ENCODE measurements at places on chromosomes 16 and 17.

GRCh38 chr17:57365420-57365819 is 109.1 kb downstream of the MSI2 start:
- no peak for DNase-seq

- no peak for DNase-seq
Measured at GRCh38 chr17:75636381-75637142, 3.3 kb downstream of the SMIM5 start.

DNA sequence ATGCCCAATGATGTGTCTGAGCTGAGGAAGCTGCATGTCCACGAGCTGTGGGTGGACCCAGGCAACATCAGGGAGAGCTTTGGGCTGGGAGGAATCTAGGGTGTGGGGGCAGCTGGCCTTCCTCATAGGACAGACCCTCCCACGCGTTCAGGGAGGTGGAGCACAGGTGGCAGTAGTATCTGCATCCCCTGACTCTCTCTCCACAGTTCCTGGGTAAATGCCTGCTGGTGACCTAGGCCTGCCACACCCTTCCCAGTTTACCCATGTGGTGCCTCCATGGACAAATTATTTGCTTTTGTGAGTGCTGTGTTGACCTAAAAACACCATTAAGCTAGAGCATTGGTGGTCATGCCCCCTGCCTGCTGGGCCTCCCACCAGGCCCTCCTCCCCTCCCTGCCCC is 3.2 kb downstream of the HBM start:
- DNase-seq: no peak

GRCh38 chr17:8408371-8408770 is 10.7 kb upstream of the RNF222 start:
- DNase-seq: no peak

DNA sequence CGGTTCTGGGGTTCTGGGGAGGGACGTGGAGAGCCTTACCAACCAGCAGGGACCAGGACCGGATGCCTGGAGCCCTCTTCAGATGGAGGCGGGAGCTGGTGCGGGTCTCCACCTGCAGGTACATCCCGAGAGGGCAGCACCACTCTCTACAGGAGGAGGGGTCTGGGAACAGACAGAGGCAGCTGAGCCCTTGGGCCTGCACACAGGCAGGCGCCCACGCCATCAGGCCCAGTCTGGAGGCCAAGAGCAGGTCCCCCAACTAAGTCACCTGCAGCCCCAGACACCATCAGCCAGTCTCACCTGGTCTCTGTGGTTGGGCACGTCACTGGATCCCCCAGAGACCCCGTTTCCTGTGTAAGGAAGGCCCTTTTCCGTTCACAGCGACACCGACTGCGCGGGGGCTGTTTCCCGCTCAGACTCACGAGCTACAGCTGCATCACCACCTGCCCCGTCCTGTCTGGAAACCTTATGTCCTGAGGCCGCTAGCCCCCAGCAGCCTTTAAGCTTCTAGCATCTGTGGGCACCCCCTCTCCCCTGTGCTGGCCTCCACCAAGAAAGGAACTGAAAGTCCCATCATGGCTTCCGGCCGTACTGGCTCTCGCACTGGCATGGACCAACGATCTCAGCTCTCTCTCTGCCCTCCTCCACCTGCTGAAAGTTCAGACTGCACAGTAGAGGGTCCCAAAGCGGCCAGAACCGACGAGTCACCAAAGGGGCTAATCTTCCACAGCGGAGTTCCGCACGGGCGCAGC is 1.2 kb downstream of the CYBC1 start:
- peak; percentile 65 for DNase-seq

GRCh38 chr16:84063980-84064379 is 21.4 kb upstream of the SLC38A8 start:
- DNase-seq: no peak

- no peak for DNase-seq
Measured at GRCh38 chr16:85689285-85689949, 663 bp upstream of the GINS2 start.

- DNase-seq: no peak
Measured at GRCh38 chr16:3751878-3752277, 34.6 kb upstream of the TRAP1 start.

GRCh38 chr17:68459037-68459639 is 1.8 kb upstream of the WIPI1 start:
- no peak for DNase-seq

DNA sequence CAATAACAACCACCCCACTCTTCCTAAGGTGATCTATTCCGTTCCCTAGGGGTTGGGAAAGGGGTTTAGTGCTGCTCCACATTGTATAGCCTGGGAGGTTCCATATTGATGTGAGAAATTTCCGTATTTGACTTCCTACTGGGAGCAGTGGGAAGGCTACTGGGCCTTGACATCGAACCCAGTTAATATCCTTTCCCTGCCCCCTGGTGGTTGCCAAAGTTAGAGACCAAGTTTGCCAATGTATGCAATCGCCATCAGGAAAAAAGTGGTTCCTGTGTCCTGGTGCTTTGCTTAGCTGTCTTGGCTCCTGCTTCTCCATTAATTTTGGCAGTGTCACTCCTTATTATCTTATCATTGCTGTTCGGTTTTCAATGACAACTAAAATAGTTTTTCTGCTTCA is 914.9 kb downstream of the KCNJ2 start:
- no peak for DNase-seq

DNA sequence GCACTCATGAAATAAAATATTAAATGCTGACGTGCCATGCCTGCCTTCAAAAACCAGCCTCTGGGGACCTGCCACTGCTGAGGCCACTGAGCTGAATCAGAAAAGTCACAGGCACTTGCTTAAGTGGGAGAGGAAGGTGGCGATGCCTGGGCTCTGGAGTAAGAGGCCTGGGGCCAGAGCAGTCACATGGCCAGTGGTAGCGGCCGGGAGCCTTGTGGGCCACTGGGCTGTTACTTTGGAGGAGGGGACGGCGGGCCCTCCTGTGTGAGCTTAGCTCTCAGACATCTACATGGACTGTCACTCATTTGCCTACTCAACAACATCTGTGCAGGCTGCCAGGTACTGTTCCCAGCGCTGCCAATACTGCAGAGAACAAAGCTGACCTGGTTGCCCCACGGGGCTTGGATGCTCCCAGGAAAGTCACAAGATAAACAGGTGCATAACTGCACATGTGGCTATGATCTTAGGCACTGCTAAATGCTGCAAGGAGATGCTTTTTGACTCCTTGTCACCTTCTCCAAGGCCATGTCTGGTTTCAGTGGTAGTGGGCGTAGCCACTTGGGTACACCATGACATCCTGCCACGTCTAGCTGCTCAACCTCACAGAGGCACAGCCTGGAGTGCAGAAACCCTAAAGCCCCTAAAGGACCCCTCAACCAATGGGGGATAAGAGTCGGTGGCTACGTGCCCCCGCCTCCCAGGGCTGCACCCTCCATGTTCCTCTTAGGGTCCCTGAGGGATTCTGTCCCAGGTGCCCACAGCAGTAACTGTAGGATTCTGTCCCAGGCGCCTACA is 11.6 kb downstream of the COTL1 start:
- peak; percentile 36 for DNase-seq

GRCh38 chr16:1256874-1257322 is 1.0 kb downstream of the TPSD1 start:
- DNase-seq: no peak

- no peak for DNase-seq
Measured at GRCh38 chr17:28345419-28346198, 10.0 kb downstream of the TNFAIP1 start.

GRCh38 chr17:76593384-76593826 is 7.7 kb upstream of the ST6GALNAC2 start:
- DNase-seq: no peak

DNA sequence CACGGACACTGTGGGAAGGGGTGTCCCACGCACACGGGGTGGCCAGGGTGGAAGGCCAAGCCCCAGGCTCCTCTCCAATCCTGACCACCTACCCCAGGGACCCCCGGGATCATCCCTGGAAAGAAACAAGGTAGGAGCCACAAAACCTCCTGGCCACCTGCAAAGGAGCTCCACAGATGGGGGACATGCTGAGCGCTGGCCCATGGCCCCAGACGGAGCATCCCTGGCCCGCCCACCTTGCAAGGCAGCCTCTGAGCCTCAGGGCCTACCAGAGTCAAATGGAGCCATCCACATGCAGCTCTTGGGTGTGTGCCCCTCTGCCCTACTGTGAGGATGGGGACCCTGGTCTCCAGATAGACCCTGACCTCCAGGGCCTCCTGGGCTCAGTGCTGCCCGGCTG is 16.3 kb downstream of the SLC38A10 start:
- no peak for DNase-seq

DNA sequence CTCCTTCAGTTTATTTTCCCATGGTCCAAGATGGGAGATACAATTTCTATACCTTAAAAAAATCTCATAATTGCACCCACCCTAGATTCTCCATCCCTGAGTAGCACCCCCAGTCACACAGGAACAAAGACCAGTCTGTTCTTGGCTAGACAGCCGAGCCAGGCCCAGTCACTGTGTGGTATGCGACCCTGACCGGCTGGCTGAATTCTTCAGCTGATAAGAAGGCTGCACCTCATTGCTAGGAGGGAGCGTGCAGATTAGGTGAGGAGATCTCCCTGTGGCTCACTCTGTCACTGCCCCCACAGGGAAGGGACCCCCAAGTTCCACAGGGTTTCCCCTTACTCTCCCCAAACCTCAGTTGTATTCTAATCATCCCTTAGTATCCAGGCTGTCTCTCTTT is 138.7 kb downstream of the SALL1 start:
- no peak for DNase-seq

- DNase-seq: no peak
Measured at GRCh38 chr17:78264590-78264989, 33.2 kb downstream of the TMEM235 start.

GRCh38 chr17:45013021-45013997 is 38.1 kb downstream of the DCAKD start:
- DNase-seq: no peak

DNA sequence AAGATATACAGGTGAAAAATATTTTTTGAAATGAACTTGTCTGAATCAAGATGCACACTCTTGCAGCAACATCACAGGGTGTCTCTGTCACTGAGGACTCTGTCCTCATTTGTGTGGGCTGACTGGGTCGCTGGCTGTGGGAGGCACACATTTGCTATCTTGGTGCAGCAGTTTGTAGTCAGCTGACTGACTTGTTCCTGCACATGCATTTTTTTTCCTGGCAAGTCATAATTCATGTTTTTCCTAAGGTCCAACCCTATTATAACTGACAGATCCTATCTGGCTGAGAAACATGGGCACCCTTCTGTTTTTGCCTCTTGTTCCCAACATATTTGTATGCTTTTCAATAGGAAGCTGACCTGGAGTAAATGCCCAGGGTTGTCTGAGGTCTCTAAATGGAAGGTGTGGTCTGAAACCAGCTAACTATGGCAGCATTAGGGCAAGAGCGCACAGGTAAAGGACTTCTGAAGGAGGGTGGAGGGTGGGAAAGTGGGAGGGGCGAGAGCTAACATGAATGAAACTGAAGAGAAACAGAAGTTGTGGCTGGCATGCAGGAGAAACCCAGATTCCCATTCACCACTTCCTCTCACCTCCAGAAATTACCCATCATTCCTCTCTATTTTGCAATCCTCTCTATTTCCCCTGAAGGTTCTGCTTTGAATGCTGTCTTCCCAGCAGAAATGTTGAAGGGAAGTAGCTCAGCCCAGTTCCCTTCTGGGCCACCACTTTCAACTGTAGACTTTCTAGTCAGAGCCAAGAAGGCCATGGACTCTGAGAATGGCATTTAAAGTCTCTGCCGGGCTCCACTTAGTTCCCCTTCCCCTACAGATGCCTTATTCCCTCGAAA is 166.1 kb downstream of the PRKCA start:
- peak; percentile 26 for DNase-seq

GRCh38 chr17:50003911-50004310 is 8.9 kb upstream of the DLX3 start:
- no peak for DNase-seq

DNA sequence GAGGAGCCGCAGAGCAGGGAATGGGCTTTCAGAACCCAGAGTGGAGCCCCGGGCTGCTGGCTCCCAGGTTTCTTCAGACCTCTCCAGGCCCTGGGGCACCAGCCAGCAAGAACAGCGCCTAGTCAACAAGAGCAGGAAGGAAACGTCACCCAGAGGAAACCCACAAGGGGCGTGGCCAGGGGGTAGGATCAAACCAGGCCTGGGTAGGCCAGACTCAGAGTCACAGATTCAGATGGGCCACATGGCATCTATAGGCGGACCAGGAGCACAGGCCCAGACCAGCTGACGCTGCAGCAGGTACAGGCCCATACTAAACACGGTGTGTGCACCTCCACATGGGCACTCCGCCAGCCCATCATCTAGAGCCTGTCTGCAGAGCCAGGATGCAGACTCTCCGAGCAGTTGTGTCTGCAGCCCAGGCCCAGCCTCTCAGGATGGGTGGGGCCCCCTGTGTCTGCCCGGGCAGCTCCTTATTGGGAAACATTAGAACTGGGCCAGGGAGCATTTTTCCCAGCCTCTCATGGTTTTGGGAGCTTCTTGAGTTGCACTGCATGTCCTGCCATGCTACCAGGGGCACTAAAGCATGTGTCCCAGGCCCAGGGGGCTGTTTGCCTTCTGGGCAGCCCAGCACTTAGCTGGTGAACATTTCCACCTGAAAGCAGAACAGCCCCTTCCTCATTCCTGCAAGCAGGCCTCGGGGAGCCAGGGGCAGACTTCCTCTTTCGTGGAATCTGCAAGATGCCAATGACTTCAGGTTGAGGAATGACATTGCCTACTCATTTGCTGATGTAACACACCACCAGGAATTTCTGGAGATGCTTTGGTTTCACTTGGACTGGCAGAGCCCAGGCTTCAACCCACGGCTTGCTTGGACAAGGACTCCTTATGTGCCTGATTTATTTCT is at the start of gene NLRP1:
TSS of gene NLRP1 (minus strand) at position 127 of the 904 bp plus-strand sequence. CDS start 552 bp downstream, outside the sequence.
- DNase-seq: peak; percentile 94

- DNase-seq: no peak
Measured at GRCh38 chr16:11082860-11083388, 138.6 kb downstream of the CLEC16A start.

DNA sequence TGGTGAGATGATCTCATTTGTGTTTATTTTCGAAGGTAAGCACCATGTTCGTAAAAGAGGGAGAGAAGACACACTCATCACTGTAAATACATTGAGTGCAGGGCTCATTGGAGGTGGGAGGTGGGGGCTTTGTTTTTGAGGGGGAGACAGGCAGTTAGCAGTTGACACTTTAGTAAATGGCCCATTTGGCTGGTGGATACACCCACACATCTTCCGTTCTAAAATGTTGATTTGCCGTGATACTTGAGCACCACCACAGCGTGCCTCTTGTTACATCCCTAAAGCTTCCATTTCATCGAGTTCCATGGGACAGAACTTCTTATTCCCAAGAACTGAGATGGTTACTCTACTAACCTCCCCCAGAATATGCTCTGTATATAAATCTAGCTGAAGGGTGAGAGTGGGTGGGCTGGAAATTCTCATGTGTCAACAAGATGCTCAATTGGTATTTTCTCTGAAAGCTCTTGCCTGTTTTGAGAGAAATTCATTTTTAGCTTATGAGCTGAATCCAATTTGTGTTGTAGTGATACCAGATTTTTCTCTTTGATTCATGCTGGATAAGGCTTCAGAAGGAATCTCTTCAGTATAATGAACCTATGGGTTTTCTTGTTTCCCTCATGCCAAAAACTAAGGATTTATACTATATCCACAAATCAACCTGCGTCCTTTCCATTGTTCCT is 314.3 kb downstream of the RBFOX1 start:
- no peak for DNase-seq

Data from activated naive CD4-positive, alpha-beta T cell treated with Interleukin-2 at 50 U/mL for 16 hours (primary cell).